ENCODE measurements at places on chromosomes 5 and 9.
A peak's percentile ranks its signal among the peaks of the same experiment; 100 is the strongest.

DNA sequence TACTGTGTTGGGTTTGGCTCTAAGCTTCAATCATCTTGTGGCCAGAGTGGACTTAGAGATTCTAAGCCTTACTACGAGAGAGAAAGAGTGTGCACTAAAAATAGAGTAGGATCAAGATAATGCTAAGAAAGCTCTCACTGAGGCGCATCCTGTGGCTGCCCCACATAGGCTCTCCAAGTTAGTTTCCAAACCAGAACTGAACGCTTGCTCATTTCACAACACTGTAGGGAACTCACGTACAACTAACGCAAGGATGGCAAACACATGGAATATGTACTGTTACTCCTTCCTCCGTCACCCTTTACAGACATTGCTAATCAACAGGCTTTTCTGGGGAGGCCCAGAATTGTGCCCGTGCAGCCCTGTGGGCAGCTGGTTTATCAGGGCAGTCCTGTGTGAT lies 90.9 kb downstream of the EQTN start:
- DNase-seq = no peak

DNA sequence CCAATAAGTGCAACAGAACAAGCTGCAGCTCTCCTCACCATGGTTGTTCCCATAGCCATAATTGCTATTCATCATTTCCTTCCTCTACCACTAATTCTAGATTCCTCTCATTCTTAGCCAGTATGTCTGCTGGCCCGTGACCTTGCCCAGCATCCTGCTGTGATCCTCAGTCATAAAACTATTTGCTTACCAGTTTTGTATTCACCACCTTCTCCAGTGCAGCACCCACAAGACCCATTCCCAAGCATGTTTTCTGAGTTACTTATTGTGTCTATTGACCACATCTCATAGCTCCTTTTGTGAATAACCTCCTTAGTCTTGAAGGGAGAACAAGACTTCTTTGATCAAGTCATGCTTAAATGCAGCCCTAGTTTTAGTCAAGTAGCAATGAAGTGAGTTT lies 488.0 kb upstream of the CTNND2 start:
- DNase-seq = peak; percentile 8

- DNase-seq = peak; percentile 95
Observed at GRCh38 chr5:53031695-53032096, 42.5 kb downstream of the ITGA2 start.

- no peak for DNase-seq
Observed at GRCh38 chr5:17714186-17714585, 79.9 kb downstream of the TAF11L14 start.

DNA sequence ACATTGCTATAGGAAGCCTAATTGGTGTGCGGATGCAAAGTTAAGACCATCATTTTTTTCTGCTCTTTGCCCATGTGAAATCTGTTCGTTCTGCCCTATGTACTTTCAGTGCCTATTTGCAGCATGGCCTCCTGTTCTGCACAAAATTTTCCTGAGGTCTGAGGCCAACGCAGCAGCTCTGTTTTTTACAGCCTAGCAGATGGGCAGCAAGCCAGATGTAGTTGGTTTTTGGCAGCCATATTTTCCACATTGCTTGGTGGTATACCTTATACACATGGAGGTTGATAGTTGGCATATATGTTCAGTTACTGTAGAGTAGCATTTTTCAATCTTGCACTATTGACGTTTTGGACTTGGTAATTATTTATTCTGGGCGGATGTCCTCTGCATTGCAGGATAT lies 133.5 kb upstream of the MRPS30 start:
- no peak for DNase-seq

- DNase-seq = no peak
Observed at GRCh38 chr9:133401588-133401987, 16.2 kb downstream of the REXO4 start.

GRCh38 chr5:153968761-153969562 lies 69.7 kb downstream of the FAM114A2 start:
- DNase-seq = no peak

DNA sequence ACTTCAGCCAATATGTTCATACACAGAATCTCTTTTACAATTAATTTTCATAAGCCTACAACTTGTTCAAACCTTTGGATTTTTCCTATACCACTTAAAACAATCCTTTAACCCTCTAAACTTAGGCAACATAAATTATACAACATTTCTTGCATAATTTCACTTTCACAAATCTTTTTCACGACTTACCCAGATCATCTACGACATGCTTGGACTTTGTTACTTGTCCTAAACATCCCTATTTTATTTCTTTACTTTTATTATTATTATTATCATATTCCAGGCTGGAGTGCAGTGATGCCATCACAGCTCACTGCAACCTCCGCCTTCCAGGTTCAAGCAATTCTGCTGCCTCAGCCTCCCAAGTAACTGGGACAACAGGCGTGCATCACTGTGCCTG lies 68.0 kb downstream of the CACNA1B start:
- DNase-seq = no peak

- DNase-seq = no peak
Observed at GRCh38 chr9:111615928-111616327, 15.2 kb upstream of the DNAJC25 start.

GRCh38 chr5:9698841-9699240 lies 68.7 kb upstream of the TAS2R1 start:
- DNase-seq = no peak

GRCh38 chr9:120153258-120153657 lies 426.7 kb downstream of the CDK5RAP2 start:
- no peak for DNase-seq

DNA sequence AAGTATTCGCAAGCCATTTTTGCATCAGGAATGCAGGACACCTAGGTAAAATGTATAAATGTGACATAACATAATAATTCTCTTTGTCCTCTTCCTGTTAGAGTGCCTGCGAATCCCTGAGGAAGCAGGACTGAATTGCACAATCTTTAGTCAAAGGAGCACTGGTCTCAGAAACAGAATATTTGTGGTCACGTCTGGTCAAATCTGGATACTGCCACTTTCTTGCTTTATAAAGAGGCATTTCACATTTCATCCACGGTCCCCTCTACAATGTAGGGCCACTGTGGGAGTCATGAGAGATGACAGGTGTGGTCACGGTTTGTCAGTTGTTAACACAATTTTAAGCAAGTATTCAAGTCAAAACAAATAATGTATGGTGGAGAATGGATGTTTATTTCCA lies 564.0 kb downstream of the IRX1 start:
- DNase-seq = no peak

DNA sequence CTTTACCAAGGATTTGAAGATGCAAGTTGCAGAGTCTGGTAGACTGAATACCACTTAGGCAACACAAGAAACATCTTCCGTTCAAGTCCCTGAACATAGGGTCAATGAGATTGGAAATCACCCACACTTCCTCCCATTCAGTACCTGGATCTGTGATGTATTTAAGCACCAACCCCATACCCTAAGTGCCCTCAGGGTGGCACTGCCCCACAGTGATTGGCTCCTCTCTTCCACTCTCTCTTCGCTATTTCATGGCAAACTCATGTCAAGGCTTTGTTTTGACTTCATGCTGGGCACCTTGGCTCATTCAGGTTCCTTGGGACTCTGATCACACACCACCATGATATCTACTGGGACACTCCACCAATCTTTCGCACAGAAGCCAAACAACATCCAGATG lies 53.7 kb downstream of the GGTA1 start:
- no peak for DNase-seq

DNA sequence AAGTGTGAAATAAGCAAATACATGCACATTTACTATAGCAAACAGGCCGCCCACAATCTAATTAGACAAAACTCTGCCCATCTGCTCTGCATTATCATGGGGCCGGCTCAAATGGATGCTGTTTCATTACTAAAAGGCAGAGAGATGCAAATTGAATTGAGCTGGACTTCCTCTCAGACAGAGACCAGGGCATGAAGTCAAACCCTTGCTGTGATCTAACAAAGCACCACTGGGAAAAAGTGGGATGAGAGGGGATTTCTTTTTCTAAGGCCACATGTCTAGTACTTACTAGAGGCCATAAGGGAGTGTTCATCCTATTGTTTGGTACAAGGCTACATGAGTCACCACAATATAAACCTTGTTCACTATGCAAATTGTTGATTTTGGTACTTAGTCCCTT lies 614.7 kb downstream of the ISL1 start:
- DNase-seq = no peak

DNA sequence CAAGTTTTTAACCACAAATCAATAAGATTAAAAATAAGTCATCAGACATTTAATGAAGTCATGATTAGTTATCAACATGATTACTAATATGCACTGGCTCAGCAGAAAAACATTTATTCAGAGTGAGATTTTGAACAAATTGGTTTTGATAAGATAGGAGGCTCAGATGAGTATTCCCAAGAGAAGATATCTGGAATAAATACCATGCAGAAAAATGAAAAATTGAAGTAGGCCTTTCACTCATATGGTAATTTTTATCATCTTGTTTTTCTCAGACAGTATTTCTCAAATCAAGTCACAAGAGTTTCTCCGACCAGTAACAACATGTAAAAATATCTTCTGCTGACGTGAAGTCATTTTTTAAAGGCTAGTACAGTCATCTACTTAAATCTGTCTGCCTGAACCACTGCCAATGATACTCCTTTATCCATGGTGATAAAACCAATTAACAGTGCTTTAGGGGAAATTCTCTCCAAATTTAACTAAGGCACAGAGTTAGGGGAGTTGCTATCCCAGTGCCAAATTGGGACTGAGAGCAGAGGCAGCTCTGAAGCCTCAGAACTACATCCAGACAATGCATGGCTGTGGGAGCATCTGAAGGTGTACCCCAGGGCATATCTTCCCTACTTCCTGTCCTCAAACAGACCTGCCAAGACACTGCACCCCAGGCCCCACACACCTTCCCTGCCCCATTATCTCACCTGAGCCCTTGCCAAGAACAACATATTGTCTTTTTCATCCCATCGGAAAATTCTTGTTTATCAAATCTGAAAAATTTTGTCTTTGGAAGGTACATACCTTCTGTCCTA lies 105.5 kb upstream of the TSLP start:
- DNase-seq = no peak

- no peak for DNase-seq
Observed at GRCh38 chr9:2263111-2263510, 248.0 kb downstream of the SMARCA2 start.

DNA sequence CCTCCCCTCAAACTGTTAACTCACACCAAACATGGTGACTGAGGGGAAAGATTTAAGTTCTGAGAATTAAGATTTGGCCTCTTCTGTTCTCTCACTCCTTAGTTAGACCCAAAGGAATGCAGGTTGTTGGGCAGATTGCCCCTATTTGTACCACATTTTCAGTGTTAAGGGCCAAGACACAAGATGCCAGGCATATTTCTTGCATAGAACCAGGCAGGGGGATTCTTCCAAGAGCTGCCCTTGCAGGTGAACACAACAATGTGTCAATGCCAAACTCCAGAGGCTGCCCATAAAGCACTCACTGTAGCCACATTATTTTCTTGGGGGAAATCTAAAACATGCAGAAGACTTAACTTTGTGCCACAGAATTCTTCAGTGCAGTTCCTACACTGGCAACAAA lies 14.7 kb downstream of the MPDZ start:
- no peak for DNase-seq

DNA sequence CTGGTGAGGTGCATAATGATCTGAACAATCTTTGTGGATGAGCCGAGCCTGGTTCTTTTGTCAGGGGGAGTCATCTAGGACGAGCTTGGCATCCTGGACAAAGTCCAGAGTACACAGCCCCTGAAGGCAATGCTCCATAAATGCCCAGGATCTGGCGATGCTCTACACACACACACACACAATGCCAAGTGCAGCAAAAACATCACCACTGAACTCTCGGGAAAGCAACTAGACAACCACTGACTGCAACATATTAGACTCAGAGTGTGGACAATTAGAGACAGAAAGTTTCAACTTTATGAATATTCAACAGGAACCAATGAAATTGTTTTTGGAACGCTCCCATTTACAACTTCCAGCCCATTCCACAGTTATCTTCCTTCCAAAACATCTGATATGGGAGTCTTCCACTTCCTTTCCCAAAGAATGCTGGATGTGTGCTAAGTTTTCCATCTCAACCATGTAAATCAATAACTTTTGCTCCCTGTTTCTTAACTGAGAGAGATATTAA lies 227.6 kb upstream of the ANKRD55 start:
- DNase-seq = no peak

DNA sequence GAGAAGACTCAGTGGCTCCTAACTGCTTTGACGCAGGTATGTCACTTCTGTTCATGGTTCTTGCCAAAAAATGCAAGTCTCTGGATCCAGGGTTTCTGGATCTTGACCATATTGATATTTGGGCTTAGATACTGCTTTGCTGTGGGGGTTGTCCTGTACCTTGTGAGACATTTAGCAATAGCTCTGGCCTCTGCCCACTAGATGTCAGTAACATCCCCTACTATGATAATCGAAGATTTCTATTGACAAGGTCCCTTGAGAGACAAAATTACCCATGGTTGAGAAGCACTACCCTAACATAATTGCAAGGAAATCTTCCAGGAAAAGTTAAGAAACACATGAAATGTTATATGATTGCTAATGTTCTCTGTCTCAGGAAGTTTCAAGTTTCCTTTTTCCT lies 285.4 kb downstream of the TMEM232 start:
- no peak for DNase-seq

GRCh38 chr9:96169484-96169883 lies 132.5 kb downstream of the HSD17B3 start:
- no peak for DNase-seq

Data from non-pigmented ciliary epithelial cell (primary cell).